ENCODE measurements at places on chromosomes 4 and X.

DNA sequence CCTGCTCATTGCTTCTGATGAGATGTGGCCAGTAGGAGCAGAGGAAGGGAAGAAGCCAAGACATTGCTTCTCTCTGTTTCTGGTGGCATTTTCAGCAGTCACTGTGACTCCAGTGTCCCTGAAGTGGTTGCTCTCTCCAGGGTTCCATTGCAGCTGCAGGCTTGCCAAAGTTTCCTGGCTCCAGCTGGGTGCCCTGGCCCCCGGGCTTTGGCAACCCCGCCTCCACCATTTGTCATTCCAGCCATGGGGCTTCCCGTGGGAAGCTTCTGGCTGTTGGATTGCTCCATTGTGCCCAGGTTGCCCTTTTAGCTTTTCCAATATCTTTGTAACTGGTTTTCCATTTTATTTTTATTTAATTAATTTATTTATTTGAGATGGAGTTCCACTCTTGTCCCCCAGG, 12.7 kb downstream of the FGFBP1 start:
- DNase-seq = no peak

GRCh38 chr4:23782778-23783437, 106.9 kb downstream of the PPARGC1A start:
- DNase-seq = no peak

- no peak for DNase-seq
These were observed 88.5 kb downstream of the PDS5A start for GRCh38 chr4:39889226-39889625.

DNA sequence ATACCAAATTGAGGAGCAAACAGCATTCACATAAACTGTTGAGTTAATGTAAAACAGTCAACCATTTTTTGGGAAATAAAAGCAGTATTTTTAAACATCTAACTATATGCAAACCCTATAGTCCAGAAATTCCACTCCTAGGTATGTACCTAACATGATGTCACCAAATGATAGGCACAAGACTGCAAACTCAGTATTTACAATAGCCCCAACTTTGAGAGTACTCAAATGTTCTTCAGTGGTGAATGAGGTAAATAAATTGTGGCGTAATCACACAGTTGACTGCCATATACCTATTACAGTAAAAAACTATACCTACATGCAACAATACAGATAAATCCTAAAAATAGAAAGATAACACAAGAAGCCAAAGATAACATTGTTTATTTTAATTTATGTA, 1243.8 kb upstream of the ADGRL3 start:
- no peak for DNase-seq

GRCh38 chrX:31258166-31258565, 186.3 kb upstream of the FTHL17 start:
- no peak for DNase-seq

DNA sequence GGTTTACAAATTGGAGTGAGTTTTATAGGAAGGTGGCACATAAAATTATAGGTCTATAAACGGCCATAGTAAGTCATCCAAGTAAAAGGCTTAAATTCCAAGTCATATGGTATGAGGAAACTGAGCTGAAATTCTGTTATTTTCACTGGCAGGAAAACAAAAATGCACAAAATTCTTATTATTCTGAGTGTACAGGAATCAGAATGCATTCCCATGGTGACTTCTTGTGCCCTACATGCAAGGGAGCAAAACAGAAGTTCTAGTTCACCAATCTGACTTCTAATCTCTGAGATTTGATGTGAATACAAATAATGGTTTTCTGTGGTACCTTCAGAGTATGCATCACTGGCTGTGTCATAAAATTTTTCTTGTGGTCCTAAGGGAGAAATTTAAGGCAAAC, 102.9 kb downstream of the CLCN4 start:
- DNase-seq = no peak

DNA sequence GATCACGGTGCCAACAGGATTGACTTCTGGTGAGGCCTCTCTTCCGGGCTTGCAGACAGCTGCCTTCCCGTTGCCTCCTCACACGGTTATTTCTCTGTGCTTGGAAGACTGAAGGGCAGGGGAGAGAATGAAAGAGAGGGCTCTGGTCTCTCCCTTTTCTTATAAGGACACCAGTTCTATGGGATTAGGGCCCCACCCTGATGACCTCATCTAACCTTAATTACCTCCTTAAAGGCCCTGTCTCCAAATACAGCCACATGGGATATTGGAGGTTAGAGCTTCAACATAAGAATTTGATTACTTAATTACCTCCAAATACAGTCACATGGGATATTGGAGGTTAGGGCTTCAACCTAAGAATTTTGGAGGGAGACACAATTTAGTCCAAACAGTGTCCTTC, 46.5 kb downstream of the EVC start:
- DNase-seq = no peak

GRCh38 chr4:63620271-63620670, 789.0 kb downstream of the TECRL start:
- no peak for DNase-seq

Data from activated B cell treated with CpG ODN at 0.5 μM for 24 hours (primary cell).